ENCODE measurements at places on chromosomes 13 and 19.

DNA sequence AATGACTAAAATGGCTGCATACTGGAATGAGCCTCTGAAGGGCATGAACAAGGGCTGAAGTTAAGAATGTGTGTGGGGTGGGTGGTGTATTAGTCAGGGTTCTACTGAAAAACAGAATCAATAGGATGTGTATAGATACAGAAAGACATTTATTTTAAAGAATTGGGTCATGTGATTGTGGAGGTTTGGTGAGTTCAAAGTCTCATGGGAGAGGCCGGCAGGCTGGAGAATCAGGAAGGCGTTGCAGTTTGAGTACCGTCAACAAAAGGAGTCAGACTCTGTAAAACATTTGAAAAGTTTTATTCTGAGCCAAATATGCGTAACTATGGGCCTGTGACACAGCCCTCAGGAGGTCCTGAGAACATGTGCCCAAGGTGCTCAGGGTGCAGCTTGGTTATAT is 24.5 kb upstream of the CYSLTR2 start:
- DNase-seq = no peak

- DNase-seq = no peak
Observed at GRCh38 chr13:71285700-71286099, 581.3 kb downstream of the DACH1 start.

- no peak for DNase-seq
Observed at GRCh38 chr19:14377883-14378328, 3.3 kb upstream of the ADGRE5 start.

GRCh38 chr19:5037936-5038335 is 69.0 kb downstream of the KDM4B start:
- no peak for DNase-seq

- no peak for DNase-seq
Observed at GRCh38 chr19:35911790-35912189, 3.7 kb upstream of the TYROBP start.

DNA sequence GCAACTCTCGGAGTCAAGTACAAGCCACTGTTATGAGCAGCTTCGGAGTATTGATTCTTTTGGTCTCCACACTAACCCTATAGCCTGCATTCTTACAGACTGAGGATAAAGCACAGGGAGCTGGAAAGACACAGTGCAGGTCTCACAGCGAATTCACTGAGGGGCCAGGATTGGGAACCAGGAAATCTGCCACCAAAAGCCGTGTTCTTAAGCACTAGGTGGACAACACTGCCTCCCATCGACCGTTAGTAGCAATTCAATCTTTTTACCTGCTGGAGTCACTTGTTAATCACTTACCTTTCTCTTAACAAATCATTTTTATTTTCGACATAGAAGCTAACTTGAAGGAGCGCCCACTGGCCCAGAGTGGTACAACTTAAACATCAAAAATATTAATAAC is 6.3 kb downstream of the PMIS2 start:
- DNase-seq = no peak

- peak; percentile 84 for DNase-seq
Observed at GRCh38 chr19:46812977-46813838, 24.8 kb upstream of the SLC1A5 start.

DNA sequence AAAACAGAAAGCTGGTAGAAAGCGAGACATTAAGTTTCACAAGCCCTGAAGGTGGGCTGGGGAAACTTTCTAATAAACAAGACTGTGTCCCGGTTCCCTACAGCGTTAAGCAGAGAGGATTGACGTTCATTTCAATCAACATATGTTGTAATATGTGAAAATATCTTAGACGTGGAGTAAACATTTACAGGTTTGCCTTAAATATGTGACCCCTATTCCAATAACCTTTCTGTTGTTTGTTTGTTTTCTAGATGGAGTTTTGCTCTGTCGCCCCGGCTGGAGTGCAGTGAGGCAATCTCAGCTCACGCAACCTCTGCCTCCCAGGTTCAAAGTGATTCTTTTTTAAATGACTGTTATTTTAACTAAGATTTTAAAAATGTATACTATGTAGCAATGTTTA is 526.2 kb downstream of the SUCLA2 start:
- no peak for DNase-seq

DNA sequence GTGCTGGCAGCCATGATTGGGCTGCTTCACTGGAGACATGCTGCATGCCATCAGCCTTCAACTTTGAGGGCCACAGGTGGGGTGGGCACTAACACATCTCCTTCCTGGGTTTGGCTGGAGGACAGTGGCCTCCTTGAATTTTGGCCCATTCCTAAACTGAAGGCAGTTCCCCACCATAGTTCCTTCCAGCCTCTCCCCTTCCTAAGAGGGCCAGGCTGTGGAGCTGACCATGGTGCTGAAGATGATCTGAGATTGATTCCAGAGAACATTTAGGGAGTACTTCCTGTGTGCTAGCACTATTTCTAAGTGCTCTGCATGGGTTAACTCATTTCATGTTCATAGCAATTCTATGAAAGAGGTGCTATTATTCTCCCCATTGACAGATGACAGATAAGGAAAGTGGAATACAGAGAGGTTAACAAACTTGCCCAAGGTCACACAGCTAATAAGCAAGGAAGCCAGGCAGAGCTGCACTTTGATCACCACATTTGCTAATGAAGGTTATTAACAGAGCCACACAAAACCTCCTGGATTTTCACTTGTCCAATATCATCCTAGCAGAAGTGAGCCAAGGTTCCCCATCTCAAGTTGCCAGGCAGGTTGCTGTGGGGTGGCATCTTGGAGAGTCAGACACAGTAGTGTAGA is 175.3 kb downstream of the ZIC5 start:
- DNase-seq = no peak

DNA sequence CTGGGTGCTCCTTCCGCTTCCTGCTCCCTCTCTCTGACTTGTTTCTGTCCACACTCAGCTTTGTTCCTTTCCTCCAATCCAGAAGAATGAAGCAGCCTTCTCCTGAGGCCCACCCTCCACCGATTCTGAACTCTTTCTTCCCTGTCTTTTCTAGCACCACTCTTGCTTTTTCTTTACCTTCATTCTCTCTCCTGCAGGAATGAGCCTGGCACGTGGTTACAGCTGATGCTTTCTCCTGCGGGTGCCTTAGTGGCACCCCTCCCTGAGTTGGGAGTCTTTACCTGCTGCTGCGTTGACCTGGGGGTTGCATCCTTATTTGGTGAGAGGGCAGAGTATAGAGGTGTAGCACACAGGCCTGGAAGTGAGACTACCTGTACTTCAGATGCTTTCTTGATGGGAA is 6.2 kb downstream of the UBAC2 start:
- DNase-seq = no peak

- DNase-seq = peak; percentile 92
Observed at GRCh38 chr19:41531438-41532311, 44.3 kb upstream of the CEACAM21 start.

- no peak for DNase-seq
Observed at GRCh38 chr13:40422588-40423235, 243.7 kb downstream of the FOXO1 start.

GRCh38 chr13:95059306-95059705 is 241.9 kb downstream of the ABCC4 start:
- no peak for DNase-seq

DNA sequence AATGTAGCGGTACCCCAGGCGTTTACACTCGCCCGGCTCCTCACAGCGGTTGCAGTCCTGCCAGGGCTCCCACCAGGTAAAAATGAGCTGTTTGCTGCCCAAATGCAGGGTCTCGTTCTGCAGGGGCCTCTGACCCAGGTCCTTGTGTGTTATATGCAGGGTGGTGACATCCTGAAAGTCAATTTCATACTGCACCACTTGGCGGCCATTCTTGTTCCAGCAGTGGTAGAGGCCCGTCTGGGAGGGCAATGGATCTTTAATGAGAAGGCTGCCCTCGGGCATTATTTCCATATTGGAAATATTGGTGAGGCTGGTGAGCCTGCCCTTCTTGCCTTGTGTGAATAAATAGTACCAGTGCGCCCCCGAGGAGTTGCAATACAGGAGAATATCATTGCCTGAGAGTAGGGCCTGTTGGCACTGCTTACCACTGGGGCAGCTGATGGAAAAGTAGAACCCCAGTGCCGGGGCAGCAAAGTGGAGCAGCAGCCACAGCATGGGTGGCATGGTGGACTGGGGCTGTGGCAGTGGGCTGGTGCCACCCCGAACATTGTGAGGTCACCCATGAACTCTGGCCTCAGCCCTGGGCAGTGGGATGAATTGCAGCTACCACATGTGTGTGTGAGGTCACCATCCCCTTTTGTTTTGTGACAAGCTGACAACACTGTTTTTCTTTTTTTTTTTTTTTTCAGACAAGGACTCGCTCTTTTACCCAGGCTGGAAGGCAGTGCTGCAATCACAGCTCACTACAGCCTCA is at the start of gene FAM187B:
Gene FAM187B (minus strand): TSS at position 563 of the 754 bp plus-strand sequence. CDS start 59 bp downstream, at position 504.
- peak; percentile 44 for DNase-seq

GRCh38 chr19:28221736-28222135 is 991.2 kb downstream of the UQCRFS1 start:
- DNase-seq = no peak

DNA sequence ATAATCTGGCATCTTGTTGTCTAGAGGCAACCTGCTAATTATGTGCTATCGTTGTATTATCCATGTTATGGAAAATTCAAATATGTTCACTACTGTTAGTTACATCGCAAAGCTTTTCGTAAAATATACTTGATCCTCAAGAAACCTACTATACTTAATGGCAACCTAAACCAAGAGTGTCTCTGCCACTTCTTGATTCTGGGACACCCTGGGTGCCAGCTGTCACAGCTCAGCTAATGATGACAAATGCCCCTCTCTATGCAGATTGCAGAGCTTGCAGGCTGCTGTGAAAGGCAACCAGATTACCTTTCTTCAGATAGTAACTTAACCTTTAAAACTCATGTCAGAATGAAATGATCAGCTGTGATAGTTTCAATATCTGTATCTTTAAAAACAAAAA is 8.9 kb upstream of the MAB21L1 start:
- DNase-seq = no peak

DNA sequence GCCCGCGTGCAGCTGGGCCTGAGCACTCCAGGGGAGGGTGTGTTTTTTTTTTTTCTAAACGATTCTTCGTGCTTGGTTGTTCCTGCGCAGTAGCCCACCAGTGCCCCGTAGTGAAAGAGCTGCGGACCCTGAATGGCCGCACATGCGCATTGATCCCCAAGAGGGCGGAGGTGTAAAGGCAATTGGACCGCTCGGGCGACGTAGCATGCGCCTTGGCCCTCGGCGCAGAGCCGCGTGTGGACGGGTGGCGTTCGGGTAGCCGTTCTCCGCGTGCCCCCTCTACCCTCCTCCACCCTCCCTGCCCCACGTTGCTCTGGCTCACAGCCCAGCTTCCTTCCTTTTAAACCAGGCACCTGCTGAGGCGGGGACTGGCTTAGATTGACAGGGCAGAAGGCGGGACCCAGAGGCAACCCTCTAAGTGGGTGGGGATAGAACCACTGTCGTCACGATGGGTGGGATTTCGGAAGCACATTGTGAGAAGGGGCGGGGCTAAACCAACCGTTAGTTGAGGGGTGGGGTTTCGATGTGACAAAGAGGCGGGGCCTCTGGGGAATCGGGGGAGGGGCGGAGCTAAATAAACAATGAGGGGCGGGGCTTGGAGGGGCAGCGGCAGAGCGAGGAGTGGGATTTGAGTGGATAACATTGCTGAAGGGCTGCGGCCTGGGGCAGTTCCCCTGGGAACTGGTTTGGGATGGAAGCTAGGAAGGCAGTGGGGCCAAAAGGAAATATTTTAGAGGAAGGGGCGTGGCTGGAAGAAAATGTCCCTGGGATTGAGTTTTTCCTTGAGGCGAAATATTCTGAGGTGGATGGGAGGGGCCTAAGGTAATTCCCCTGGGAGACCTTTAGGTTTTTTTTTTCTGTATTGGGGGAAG is 543 bp upstream of the NUP62 start:
- peak; percentile 96 for DNase-seq

GRCh38 chr13:114166381-114167131 is 12.5 kb upstream of the CFAP97D2 start:
- DNase-seq = no peak

- no peak for DNase-seq
Observed at GRCh38 chr19:16268676-16269319, 55.8 kb upstream of the KLF2 start.
